ENCODE measurements at places on chromosomes 12 and 14.
A peak's percentile ranks its signal among the peaks of the same experiment; 100 is the strongest.

GRCh38 chr12:11778713-11779685 lies 129.5 kb downstream of the ETV6 start:
- no peak for DNase-seq

DNA sequence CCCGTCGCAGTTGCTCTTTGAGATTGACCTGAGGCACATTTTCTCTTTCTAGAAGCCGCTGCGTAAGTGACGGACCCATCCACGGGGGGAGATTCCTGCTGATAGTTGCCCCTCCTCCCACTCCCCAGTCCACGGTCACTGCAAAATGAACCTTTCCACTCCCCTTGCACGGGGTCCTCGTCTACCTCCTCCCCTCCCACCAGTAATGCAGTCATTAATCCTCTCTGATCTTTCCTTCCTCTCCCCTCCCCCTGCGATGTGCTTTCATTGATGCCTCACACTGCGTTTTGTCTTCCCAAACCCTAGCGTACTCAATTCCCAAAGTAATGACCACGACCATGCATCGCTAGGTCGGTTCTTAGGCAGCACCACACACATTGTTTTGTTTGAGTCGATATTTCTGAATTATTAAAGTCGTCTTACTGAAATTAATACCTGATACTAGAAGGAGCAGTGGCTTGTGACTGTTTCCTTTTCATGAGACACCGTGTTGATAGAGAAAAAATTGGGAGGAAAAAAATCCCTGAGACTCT lies 857 bp downstream of the ETNK1 start:
- peak; percentile 43 for DNase-seq

- DNase-seq = no peak
These were observed 90.8 kb downstream of the SLC38A1 start for GRCh38 chr12:46177837-46178608.

- no peak for DNase-seq
These were observed 47.6 kb upstream of the OVCH1 start for GRCh38 chr12:29545102-29545467.

GRCh38 chr12:22083167-22083566 lies 37.1 kb downstream of the CMAS start:
- DNase-seq = peak; percentile 17

- DNase-seq = peak; percentile 36
These were observed 7.9 kb downstream of the EMP1 start for GRCh38 chr12:13204428-13204827.

- DNase-seq = no peak
These were observed 2.3 kb downstream of the SLC25A29 start for GRCh38 chr14:100303925-100304324.

DNA sequence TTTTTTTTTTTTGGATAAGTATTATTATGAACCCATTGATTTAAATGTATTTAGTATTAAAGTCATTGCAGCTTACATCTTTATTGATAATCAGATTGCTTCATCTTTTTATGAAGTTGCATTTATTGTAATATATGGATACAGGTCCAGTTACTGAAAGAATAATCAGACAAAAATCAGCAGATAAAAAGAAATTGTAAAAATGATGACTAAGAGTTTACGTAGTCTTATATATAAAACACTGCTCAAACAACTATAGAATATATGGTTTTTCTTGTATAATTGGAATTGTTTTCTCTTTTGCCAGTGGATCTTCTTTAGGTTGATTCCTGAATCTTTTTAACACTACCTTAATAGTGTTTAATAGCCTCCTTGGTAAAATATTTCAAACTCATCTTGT lies 378.3 kb downstream of the DUSP6 start:
- DNase-seq = no peak

DNA sequence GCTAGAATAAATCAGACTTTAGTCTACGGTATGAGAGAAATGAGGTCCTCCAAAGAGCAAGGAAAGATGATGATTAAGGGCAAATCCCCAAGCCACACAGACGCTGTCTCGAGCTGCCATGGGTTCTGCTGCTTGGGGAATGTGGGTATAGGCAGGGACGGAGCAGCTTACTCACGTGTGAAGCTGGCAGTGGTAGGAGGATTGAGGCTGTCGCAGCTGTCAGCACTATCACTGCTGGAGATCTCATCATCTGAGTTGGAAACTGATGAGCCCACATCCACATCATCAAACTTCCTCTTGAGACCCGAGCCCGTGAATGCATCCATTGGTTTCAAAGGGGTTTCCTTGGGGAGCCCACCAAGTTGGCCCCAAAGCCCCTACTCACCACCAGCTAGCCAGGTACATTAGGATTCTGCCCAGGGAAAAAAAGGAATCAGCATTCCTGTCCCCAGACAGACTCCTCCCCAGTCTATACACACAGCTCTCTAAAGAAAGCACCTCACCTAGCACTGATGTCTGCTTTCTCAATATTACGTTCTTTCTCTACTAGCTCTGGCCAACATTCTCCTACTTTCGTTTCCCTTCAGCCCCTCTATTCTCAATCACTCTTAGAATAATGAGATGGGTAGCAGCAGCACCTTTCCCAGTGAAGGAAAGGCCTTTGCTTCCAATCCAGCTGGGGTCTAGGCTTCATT lies 7.0 kb downstream of the CSRNP2 start:
- DNase-seq = no peak

All from Calu3 (cell line).